Lower leg skin (tissue), 4 donors: ENCODE measurements at places on chromosomes 3 and 15. TPM values are rescaled to one million over a fixed set of nuclear protein-coding genes. Genes with fewer than 3 reads are reported as not detected.

CKMT1A gene
- total RNA-seq = 33.4 TPM

GPR15 gene
- total RNA-seq = not detected

- DNase-seq = no peak
Measured at GRCh38 chr3:158835631-158836030, 33.8 kb downstream of the MFSD1 start.

GRCh38 chr3:141784531-141784930 is 21.3 kb downstream of the GRK7 start:
- peak; percentile 10 for DNase-seq

DNA sequence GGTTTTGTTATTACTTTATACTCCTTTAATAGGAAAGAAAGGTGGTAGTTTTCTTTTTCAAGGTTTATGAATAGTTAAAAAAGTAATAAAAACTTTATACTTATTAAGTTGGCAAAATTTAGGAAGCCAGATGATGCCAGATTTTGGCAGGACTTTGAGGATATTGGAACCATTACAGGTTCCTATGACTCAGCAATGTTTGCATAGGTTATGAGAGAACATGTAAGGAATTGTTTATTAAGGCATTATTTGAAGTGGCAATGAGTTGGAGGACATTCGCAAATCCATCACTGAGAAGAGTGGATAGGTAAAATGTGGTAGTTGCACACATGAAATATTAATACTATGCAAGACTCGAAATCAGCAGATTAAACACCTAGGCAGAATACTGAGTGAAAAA is 29.9 kb downstream of the CDAN1 start:
- DNase-seq = no peak

PRSS50 gene
- not detected for total RNA-seq

ACP3 gene
- 111 TPM for total RNA-seq

DNA sequence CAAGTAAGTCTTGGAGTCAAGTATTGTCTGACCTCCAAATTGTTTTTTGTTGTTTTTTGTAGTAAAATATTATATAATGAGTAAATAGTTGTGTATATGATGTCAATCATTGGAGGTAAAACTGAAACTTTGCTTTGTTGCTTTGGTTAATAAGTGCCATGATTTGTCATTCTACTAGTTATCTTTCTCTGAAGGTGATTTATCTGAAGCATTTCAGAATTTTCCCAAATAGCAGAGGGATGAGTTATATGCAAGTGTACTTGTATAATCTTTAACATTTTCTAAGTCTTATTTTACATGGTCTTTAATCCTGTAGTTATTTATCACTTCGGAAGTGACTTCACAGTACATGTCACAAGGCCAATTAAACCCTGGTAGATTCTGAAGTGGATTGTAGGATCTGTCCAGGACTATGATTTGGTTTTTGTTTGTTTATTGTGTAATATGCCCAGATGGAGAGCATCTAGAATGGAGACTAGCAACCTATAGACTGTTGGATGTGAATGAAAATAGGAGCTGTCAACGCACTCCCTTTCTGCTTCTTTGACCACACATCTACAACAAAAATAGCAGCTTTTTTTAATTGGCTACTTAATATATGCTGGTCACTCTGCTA is 93.1 kb upstream of the SAMMSON start:
- DNase-seq = no peak

GRCh38 chr15:37820380-37821128 is 113.9 kb upstream of the TMCO5A start:
- no peak for DNase-seq

CFAP100 gene
- total RNA-seq = not detected

DNA sequence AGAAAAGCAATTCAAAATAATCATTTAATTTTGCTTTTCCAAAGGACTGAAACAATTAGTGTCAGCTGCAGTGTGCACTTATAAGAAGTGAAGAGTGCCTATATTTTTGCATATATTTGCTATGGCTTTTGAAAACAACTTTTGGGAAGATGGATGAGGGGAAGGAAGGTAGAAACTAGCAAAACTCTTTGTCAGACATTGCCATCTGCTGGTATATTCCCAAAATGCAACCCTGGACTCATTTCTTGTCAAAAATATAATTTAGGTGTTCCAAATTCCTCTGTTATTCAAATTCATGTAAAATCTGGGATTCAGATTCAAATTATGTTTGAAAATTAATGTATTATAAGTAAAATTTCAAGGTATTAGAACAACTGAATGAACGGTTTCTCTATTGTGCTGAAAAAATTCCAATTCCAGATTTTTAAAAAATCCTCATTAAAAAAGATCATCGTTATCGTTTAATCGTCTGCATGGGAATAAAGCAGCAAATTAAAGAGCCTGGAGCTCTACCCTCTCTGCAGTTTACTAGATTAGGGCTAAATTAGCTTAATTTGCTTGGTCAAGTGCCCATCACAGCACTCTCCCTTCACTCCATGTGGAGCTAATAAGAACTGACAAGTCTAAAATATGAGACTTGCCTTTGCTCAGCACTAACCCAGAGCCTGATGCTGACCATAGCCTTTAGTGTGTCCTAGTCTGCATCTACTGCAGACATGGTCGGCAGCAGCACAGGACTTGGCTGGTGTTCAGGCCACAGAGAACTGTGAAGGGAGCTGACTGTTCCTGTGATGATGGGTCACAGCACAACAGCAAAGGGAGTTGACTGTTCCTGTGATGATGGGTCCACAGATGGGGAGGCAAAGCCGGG is 67.9 kb upstream of the MITF start:
- DNase-seq = no peak

- DNase-seq = no peak
Measured at GRCh38 chr15:99628374-99629001, 62.7 kb downstream of the MEF2A start.

- DNase-seq = peak; percentile 71
Measured at GRCh38 chr3:141644931-141645330, 93.2 kb upstream of the RNF7 start.

DNA sequence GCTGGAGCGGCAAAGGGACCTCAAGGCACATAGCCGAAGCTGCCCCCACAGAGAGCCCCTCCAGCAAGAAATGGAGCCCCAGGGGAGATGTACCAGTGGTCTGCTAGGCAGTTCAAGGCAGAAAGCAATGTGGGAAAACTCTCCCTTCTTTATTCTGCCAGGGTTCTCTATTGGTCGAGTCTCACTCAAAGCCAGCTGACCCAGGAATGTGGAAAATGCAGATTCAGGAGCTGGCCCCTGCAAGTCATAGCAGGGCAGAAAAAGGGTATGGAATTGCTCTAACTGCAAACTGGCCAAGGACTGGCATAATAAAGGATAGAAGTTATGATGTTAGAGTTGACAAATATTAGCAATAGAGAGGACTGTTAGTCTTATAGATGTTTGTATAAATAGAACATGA is 4.0 kb upstream of the TOPAZ1 start:
- no peak for DNase-seq

- no peak for DNase-seq
Measured at GRCh38 chr3:187750006-187750512, 4.8 kb upstream of the BCL6 start.

- no peak for DNase-seq
Measured at GRCh38 chr3:69294014-69294766, 91.7 kb downstream of the FRMD4B start.

DNA sequence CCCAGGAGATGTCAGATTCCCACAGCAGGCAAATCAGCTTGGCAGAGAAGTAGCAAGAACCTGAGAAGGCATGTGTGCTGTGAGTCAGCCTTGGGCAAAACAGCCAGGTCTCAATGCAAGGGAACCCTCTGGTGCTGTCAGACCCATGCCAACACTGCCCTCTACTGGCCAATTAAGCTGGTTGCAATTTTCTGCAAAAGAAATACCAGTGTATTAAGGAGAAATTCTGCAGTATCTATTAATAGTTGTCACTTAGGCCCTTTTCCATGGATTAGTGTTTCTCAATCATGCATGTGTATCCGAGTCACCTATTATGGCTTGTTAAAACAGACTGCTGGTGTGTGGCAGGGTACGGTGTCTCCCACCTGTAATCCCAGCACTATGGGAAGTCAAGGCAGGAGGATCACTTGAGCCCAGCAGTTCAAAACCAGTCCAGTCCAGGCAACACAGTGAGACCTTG is 26.2 kb downstream of the MAP4 start:
- peak; percentile 92 for DNase-seq

GRCh38 chr3:130849091-130849552 is 44.8 kb upstream of the ATP2C1 start:
- DNase-seq = peak; percentile 69

DNA sequence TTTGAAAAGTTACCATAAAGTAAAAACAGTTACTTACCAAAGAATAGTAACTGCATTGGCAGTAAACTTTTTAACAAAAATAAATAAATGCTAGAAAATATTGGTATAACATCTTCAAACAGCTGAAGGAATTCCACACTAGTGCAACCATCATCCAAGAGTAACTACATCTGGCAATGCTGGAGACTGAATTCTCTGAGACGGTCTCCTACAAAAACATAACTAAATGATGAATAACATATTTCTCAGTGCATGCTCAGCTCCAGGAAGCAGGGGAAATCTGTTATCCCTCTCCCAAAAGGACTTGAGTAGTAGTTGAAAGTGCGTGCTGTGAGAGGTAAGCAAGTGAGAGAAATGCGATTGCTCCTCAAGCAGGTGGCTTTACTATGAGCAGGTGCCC is 526.8 kb upstream of the CCDC54 start:
- DNase-seq = no peak

HIGD2B gene
- total RNA-seq = not detected

GRCh38 chr3:57086201-57086600 is 25.7 kb downstream of the SPATA12 start:
- no peak for DNase-seq

DNA sequence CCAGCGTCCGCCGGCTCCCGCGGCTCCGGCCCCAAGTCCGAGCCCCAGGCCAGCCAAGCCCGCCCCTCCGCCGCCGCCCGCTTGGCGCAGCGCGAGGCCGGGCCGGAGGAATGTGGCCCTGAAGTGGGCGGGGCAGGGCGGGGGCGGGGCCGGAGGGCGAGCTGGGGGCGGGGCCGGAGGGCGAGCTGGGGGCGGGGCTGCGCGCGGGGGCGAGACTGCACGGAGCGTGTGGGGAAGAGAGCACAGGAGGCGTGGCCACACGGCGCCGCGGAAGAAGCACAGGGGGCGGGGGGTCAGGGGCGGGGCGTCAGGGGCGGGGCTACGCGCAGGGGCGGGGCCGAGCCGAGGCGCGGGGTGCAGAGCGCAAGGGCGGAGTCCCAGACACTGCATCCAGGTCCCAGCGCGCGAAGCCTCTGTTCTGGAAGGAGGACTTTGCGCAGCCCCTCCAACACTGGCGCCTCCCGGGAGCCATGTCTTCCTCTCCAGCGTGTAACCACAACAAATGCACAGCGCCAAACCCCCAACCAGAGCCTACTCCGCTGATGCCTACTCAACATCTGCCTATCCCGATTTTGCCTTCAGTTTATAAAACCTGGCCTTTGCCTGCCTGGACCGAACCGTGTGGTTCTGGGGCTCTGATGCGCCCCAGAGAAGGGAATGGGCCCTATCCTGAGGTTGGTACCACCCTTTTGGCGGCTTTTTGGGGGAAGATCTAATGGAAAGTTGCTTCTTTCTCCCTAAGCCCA is 105.5 kb downstream of the IQSEC1 start:
- DNase-seq = peak; percentile 96

DNA sequence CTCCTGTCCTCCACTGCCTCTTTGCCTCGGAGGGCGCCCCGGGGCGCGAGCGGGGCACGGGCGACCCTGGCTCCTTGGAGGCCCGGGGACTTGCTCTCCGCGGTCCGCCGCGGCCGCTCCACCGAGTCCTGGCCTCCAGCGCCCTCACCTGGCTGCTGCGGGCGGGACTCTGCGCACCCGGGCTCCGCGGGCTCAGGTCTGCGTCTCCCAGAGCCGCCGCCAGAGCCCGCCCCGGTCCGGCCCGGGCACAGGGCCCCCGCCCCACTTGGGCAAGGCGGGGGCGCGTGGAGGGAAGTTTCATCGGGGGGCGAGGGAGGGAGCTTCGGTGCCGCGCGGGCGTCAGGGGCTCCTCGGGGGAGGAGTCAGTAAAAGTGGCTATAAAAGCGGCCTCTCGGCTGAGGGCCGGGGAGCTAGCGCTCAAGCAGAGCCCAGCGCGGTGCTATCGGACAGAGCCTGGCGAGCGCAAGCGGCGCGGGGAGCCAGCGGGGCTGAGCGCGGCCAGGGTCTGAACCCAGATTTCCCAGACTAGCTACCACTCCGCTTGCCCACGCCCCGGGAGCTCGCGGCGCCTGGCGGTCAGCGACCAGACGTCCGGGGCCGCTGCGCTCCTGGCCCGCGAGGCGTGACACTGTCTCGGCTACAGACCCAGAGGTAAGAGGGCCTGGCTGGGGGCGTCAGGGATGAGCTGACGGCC is at the start of gene CEMIP:
Gene CEMIP (plus strand): TSS at position 407 of the 694 bp plus-strand sequence. CDS start 94,510 bp downstream, outside the sequence.
- DNase-seq = peak; percentile 93

GRCh38 chr3:126851382-126851781 is 131.5 kb upstream of the PLXNA1 start:
- DNase-seq = peak; percentile 50

GRCh38 chr15:51189669-51190385 is 95.1 kb upstream of the TNFAIP8L3 start:
- peak; percentile 9 for DNase-seq

- DNase-seq = no peak
Measured at GRCh38 chr3:185270262-185270955, 16.6 kb upstream of the EHHADH start.

DNA sequence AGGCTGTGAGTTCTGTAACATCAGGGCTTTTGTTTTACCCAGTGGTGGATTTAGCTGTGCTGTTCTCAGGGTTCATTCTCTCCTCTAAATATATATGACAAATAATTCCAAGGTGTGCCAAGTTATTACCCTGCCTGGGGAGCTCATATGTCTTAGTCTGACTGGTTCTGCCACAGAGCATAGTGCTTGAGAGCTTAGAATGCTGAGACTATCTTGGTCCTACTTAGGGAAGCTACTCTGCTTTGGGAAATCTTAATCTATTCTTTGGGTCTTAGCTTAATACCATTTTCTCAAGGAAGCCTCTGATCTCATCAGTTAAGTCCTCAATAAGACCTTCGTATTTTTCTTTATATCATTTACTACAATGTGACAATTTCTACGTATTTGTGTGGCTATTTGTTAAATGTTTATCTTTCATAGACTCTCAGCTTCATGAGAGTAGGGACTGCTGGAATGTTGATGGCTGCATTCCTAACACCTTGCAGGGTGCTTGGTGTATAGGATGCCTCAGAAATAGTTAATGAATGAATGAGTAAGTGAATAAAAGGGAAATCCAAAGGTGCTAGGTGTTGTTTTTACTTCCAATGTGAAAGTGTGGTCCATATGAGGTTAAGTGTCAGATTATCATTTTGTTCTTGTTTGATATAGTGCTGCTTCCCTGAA is 1.8 kb downstream of the OTOL1 start:
- DNase-seq = no peak

DNA sequence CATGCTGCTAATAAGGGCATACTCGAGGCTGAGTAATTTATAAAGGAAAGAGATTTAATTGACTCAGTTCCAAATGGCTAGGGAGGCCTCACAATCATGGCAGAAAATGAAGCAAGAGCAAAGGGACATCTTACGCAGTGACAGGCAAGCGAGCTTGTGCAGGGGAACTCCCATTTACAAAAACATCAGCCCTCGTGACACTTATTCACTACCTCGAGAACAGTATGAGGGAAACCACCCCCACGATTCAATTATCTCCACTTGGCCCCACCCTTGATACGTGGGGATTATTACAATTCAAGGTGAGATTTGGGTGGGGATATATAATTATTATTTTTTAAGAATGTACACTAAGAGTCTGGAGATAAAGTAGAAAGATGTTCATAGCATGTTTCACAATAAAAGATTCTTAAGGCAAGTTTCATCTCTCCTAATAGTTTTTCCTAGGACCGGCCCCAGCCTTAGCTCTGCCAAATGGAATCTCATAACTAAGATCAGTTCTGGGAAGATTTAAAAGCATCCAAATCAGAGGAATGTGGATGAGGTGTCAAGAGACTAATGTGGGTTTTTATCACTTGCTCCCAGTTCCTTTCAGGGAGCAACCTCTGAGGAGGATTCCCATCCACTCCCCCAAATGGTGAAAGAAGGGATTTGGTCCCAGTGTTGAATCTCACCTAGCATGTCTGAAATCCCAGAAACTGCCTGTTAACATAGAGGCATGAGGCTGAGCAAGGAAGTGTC is 221.0 kb downstream of the ZMAT3 start:
- DNase-seq = no peak
